ENCODE measurements at places on chromosomes 2 and 18. TPM values are rescaled to one million over a fixed set of nuclear protein-coding genes. Genes with fewer than 3 reads are reported as not detected.

Gene CUL3
- 72.6 TPM for total RNA-seq

DNA sequence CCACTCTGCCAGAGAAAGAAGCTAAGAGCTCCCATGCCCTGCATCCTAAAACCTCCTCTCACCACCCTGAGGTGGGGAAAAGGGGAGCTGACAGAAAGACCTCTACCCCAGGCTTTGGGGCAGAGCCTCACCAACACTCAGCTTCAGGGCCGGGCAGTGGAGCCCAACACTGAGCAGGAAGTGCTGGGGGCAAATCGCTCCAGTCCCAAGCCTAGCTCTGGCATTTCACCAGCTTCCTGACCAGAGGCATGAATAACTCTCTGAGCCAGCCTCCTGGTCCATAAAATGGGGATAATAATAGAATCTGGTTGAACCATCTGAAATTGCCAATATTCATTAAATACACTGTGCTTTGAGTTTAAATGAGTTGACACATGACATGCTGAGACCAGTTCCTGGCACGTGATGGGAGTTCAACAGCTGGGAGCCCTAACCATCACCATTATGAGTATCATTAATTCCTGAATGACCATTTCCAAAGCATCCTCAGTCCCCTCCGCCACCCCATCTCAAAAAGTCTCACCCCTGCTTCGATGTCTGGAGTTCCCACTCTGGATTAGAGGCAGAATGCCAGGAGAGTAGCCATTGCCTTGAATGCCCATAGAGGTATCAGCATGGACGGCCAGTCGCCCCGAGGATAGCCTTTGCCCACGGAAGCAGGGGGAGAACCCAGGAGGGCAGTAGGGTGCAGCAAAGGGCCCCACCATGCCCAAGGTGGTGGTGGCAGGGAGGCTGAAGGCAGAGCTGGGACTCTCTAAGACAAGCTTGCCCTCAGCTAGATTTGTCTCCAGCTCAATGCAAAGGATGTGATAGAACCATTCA is 153.4 kb downstream of the TNS1 start:
- no peak overlapping the region for H3K4me3 ChIP-seq
- H3K4me1 ChIP-seq: peaks cover 88% of the 10 kb centered on the region
- H3K27me3 ChIP-seq: no peaks in the 10 kb centered on the region
- peak overlapping the region; percentile 88 for H3K27ac ChIP-seq
- H3K36me3 ChIP-seq: peaks cover 73% of the 10 kb centered on the region

Gene VWC2L
- not detected for total RNA-seq

Gene KCNJ13
- total RNA-seq: not detected

- H3K36me3 ChIP-seq: peaks cover 4% of the 10 kb centered on the region
- peaks cover 38% of the 10 kb centered on the region for H3K4me1 ChIP-seq
- DNase-seq: no peak
- no peaks in the 10 kb centered on the region for H3K27me3 ChIP-seq
- H3K27ac ChIP-seq: peak overlapping the region; percentile 87
These were observed 11.6 kb downstream of the CFLAR start for GRCh38 chr2:201127570-201127969.

GRCh38 chr2:226325526-226325925 is 474.1 kb downstream of the IRS1 start:
- no peaks in the 10 kb centered on the region for H3K27me3 ChIP-seq
- no peaks in the 10 kb centered on the region for H3K36me3 ChIP-seq
- H3K4me1 ChIP-seq: peaks cover 3% of the 10 kb centered on the region
- no peak overlapping the region for H3K27ac ChIP-seq
- H3K4me3 ChIP-seq: no peak overlapping the region
- DNase-seq: no peak

GRCh38 chr18:59068276-59069071 is 71.2 kb upstream of the SEC11C start:
- H3K27ac ChIP-seq: no peak overlapping the region
- H3K4me3 ChIP-seq: no peak overlapping the region

DNA sequence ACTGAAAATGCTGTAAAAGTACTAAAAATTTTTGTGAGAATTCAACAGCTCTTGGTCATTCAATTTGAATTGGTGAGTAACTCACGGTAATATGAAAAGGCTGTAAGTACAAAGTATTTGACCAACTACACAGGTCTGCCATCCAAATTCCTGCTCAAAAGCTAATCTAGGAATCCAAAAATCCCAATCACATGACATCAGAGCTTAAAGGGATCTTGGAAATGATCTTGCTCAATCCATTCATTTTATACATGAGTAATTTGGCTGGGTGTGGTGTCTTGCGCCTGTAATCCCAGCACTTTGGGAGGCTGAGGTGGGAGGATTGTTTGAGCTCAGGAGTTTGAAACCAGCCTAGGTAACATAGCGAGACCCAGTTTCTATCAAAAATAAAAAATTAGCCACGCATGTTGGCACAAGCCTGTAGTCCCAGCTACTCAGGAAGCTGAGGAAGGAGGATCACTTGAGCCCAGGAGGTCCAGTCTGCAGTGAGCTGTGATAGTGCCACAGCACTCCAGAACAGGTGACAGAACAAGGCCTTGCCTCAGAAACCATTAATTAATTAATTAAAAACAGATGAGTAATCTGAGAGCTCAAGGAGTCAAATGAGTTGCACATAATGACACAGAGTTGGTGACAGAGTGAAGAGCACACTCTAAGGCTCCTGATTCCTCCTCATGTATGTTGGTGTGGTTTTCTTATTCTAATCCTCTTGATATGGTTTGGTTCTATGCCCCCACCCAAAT is 19.8 kb downstream of the SPIRE1 start:
- H3K36me3 ChIP-seq: no peaks in the 10 kb centered on the region
- H3K27me3 ChIP-seq: no peaks in the 10 kb centered on the region
- no peak overlapping the region for H3K4me3 ChIP-seq
- H3K27ac ChIP-seq: no peak overlapping the region

DNA sequence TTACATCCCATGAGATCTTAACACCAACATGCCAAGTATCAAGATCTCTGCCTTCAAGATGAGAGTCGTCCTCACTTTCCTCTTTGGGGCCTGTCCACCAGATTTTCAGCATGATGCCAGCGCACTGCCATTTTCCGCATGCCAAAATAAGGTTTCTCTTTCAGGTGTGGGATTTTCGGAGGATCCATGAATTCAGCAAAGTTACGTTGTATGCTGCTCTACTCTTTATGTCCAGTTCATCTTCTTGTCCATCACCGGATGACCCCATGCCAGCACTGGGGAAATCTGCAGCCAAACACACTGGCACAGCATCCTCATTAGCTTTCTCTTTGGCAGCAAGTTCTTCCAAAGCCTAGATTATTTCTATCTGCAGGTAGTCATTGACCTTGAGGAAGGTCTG is 4.9 kb upstream of the HAAO start:
- H3K27me3 ChIP-seq: no peaks in the 10 kb centered on the region
- no peak overlapping the region for H3K4me3 ChIP-seq
- H3K4me1 ChIP-seq: peaks cover 22% of the 10 kb centered on the region
- no peak for DNase-seq
- no peak overlapping the region for H3K27ac ChIP-seq

DNA sequence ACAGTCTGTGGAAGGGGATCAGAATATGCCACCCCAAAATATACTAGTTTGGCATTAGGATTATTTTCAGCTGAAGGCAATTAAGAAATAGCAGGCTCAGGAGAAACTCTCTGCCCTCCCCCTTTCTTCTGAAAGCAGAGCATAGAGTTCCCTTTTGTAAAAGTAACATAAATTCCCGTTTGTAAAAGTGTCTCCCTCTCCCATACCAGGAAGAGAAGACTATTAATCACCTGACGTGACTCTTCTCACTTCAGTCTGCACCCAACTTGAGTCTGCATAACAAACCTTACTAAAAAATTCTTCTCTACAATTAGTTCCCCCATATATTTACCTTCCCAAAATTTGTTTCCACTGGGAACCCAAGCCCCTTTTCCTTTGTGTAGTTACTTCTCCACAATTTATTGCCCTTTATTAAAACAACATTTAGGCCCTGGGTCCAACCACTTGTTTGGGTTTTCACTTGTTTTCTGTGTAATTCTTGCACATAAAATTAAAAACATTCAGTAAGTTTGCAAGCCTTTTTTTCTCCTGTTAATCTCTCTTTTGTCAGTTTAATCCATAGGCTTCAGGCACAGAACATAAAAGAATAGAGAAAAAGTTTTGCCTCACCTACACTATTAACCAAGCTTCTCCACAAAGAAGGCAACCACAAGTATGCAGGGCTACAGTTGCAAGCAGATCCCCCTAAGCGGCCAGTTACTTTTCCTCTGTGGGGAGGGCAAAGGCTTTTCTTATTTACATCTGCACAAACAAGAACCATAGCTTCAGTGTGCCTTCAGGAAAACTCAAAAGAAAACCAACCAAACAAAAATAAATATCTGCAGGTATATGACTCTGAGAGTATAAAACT is 107.6 kb upstream of the MSH2 start:
- no peak overlapping the region for H3K27ac ChIP-seq
- no peaks in the 10 kb centered on the region for H3K36me3 ChIP-seq
- H3K27me3 ChIP-seq: peaks cover 3% of the 10 kb centered on the region
- no peaks in the 10 kb centered on the region for H3K4me1 ChIP-seq
- H3K4me3 ChIP-seq: no peak overlapping the region
- DNase-seq: no peak
